HFFc6 (cell line): ENCODE measurements at places on chromosomes 5 and 9. TPM values are rescaled to one million over a fixed set of nuclear protein-coding genes. Genes with fewer than 3 reads are reported as not detected.

DNA sequence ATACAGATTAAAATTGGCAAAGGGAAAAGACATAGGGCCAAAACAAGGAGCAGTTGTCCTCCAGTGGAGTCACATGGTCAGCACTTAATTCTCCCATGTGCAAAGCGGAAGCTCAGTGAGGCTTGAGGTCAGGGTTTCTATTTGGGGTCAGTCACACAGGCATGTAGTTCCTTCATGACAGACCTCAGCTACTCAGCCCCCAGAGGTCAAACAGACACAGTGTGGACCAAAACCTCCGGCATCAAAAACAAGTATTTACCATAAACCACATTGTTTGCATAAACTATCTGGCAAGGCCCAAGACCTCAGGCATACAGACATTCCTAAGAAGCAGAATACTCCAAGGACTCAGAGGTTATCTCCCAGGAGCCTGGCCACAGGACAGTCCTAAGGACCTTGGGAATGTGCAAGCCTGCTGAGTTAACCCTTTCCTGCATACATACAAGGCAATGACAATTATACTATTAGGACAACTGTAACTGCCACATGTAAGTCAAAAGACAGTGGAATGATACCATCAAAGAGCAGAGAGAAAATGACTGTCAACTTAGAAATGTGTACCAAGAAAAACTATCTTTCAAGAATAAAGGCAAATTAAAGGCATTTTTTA, 28.7 kb upstream of the FNIP1 start:
- DNase-seq = no peak

DNA sequence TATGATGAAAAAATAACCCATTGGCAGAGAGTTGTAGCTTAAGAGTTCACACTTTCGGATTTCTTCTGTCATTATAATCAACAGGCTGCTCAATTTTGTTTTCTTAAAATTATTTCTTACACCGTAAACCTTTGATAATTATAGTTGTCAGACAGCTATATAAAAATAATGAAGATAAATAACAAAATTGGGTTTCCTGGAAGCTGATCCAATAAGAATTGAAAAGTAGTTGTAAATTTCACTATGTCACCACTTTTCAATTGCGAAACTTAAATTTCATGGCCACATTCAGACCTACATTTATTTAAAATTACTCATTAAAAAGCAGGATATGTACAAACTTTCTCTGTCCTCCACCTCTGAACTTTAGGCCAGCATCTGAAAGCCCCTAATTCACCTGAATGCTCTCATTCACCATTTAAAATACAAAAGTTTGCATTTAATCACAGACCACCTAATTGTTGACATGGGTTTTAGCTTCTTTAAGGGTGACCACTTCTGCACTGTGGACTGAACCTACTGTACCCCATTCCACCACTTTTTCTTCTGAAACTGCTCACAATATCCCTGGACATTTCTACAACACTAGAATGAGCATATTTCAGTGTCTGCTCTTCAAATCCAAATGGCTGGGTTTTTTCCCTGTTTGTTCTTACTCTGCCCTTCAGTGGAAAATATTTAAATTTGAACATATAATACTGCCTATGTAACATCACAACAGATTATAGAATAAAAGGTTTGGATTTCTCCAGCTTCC, 680 bp downstream of the SELENOP start:
- DNase-seq = no peak

The FSTL4 gene
- total RNA-seq = not detected in 3 replicates

- no peak for DNase-seq
These were observed 24.0 kb downstream of the NRG2 start for GRCh38 chr5:140018920-140019644.

DNA sequence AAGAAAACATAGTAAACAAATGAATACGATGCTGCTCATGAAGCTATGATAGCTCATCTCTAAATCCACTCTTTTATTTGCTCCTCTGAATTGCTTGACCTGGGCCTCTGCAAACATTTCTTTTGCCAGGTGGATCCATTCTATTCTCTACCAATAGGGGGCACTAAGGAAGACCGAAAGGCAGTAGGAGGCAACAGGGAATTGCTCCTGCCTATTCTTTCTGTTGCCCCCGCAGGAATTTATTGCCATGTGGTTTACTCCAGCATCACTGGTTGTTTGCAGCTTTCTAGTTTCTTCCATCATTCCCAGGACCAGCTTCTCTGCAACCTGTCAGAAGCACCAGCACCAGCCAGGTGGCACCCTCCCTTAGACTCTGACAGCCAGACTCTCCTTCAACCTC, 5.3 kb downstream of the GAPT start:
- DNase-seq = no peak
